Hepatocyte (in vitro differentiated cells): ENCODE measurements at places on chromosomes 16 and 17.

DNA sequence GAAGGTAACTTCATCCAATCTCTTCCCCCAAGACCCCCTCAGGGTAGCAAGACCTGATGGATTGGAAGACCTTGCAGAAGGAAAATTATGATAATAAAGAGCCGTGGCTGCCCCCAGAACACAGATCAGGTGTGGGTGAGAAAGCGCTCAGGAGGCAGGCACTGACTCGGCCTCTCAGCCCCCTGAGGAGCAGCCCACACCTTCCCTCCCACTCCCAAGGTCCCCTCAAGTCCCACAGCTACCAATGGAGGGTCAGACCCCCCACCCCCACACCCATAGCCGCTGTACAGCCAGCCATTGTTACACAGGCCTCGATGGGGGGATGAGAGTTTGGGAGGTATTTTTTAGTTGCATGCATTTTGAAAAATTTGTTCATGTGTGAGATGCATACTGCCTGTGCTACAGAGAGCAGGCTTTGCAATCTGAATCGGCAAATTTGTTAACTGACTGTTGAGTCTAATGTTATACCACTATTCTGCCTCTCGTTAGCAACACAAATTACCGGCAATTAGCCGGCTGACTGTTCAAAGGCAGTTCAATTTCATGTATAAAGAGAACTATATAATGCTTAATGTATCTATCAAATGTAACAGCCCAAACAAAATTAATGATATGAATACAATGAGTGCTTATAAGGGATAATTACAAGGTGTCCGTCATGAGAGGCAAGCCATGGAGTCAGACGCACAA is 211.7 kb downstream of the C16orf78 start:
- no peak overlapping the region for H3K4me3 ChIP-seq
- H3K4me1 ChIP-seq = peaks cover 12% of the 10 kb centered on the region
- no peaks in the 10 kb centered on the region for H3K36me3 ChIP-seq
- DNase-seq = no peak

GRCh38 chr17:4426499-4427208 is 7.1 kb upstream of the SPNS3 start:
- no peaks in the 10 kb centered on the region for H3K36me3 ChIP-seq
- H3K4me3 ChIP-seq = no peak overlapping the region
- no peak for DNase-seq
- no peaks in the 10 kb centered on the region for H3K4me1 ChIP-seq
- H3K27ac ChIP-seq = no peak overlapping the region
- no peaks in the 10 kb centered on the region for H3K27me3 ChIP-seq

GRCh38 chr16:1497014-1497598 is 3.9 kb downstream of the TELO2 start:
- H3K36me3 ChIP-seq = no peaks in the 10 kb centered on the region
- H3K27ac ChIP-seq = no peak overlapping the region
- no peaks in the 10 kb centered on the region for H3K27me3 ChIP-seq
- H3K4me1 ChIP-seq = peaks cover 13% of the 10 kb centered on the region
- DNase-seq = no peak
- H3K4me3 ChIP-seq = no peak overlapping the region

GRCh38 chr17:19502517-19502916 is 31.1 kb upstream of the SLC47A1 start:
- no peaks in the 10 kb centered on the region for H3K27me3 ChIP-seq
- H3K4me3 ChIP-seq = no peak overlapping the region
- H3K36me3 ChIP-seq = no peaks in the 10 kb centered on the region
- no peak for DNase-seq
- no peak overlapping the region for H3K27ac ChIP-seq
- H3K4me1 ChIP-seq = no peaks in the 10 kb centered on the region

- H3K4me1 ChIP-seq = no peaks in the 10 kb centered on the region
- H3K27ac ChIP-seq = no peak overlapping the region
- no peak overlapping the region for H3K4me3 ChIP-seq
- no peaks in the 10 kb centered on the region for H3K27me3 ChIP-seq
Measured at GRCh38 chr16:85854935-85855334, 44.0 kb upstream of the IRF8 start.

GRCh38 chr16:67641779-67642708 is 2.9 kb upstream of the CARMIL2 start:
- H3K4me1 ChIP-seq = peaks cover 6% of the 10 kb centered on the region
- DNase-seq = no peak
- no peak overlapping the region for H3K4me3 ChIP-seq
- H3K27me3 ChIP-seq = peaks cover 9% of the 10 kb centered on the region

GRCh38 chr17:62901544-62901943 is 64.5 kb upstream of the TANC2 start:
- no peak overlapping the region for H3K4me3 ChIP-seq
- H3K36me3 ChIP-seq = no peaks in the 10 kb centered on the region
- no peak overlapping the region for H3K27ac ChIP-seq

GRCh38 chr17:78842881-78843565 is 2.4 kb upstream of the USP36 start:
- peak; percentile 34 for DNase-seq
- peaks cover 13% of the 10 kb centered on the region for H3K4me1 ChIP-seq
- H3K27ac ChIP-seq = no peak overlapping the region
- no peaks in the 10 kb centered on the region for H3K36me3 ChIP-seq
- no peaks in the 10 kb centered on the region for H3K27me3 ChIP-seq

DNA sequence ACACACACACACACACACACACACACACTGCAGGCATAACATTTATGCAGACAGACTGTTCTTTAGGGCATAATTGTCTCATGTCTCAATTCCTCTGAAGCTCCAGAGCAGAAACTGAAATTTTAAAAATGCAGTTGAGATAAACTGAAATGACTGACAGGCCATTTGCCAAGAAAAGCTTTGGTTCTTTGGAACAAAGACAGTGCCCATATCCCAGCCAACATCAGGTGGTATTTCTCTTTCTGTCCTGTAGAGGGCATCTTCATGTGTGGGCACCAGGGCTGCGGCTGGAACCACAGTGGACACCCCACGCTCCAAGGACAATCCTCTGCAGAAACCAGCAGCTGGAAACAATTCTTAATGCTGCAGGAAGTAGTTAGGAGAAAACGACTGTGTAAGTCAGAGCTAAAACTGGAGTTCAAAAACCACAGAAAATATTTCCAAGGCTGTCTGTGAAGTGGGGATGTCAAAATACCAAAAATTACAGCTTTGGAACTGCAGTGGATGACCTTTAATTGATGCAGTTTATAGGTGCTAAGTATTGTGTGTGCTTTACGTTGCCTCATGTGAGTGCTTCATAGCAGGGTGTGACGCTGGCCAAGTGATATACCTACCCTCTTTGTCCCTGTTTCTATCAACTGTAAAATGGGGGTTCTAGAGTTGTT is 10.6 kb upstream of the MEFV start:
- no peak overlapping the region for H3K27ac ChIP-seq
- H3K4me1 ChIP-seq = peaks cover 9% of the 10 kb centered on the region
- H3K36me3 ChIP-seq = no peaks in the 10 kb centered on the region
- H3K4me3 ChIP-seq = no peak overlapping the region
- no peaks in the 10 kb centered on the region for H3K27me3 ChIP-seq

- DNase-seq = no peak
- no peaks in the 10 kb centered on the region for H3K27me3 ChIP-seq
- H3K36me3 ChIP-seq = no peaks in the 10 kb centered on the region
- H3K4me3 ChIP-seq = no peak overlapping the region
Measured at GRCh38 chr17:80586846-80587228, 42.2 kb downstream of the RPTOR start.

DNA sequence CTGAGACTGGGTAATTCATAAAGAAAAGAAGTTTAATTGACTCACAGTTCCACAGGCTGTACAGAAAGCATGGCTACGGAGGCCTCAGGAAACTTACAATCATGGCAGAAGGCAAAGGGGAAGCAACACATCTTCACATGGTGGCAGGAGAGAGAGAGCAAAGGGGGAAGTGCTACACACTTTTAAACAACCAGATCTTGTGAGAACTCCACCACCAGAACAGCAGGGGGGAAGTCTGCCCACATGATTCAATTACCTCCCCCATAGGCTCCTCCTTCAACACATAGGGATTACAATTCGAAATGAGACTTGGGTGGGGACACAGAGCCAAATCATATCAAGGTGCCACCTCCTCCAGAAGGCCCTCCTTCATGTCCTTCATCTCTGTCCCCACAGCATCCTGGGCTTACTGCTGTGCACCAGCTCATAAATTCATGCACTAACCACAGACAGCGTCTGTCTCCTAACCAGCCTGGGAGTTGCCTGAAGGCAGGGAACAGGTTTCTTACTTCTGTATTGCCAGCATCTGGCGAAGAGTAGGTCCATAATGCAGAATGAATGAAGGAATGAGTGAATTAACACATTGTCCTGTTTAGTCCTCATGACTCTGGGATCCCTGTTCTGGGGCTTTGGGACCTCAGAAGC is 74.4 kb downstream of the WSB1 start:
- H3K27ac ChIP-seq = no peak overlapping the region
- no peak overlapping the region for H3K4me3 ChIP-seq
- no peak for DNase-seq
- no peaks in the 10 kb centered on the region for H3K4me1 ChIP-seq
- no peaks in the 10 kb centered on the region for H3K27me3 ChIP-seq
- no peaks in the 10 kb centered on the region for H3K36me3 ChIP-seq

GRCh38 chr16:75073545-75074303 is 42.9 kb downstream of the LDHD start:
- H3K36me3 ChIP-seq = no peaks in the 10 kb centered on the region
- H3K4me3 ChIP-seq = no peak overlapping the region
- H3K4me1 ChIP-seq = peaks cover 15% of the 10 kb centered on the region
- no peak overlapping the region for H3K27ac ChIP-seq
- DNase-seq = no peak
- no peaks in the 10 kb centered on the region for H3K27me3 ChIP-seq

DNA sequence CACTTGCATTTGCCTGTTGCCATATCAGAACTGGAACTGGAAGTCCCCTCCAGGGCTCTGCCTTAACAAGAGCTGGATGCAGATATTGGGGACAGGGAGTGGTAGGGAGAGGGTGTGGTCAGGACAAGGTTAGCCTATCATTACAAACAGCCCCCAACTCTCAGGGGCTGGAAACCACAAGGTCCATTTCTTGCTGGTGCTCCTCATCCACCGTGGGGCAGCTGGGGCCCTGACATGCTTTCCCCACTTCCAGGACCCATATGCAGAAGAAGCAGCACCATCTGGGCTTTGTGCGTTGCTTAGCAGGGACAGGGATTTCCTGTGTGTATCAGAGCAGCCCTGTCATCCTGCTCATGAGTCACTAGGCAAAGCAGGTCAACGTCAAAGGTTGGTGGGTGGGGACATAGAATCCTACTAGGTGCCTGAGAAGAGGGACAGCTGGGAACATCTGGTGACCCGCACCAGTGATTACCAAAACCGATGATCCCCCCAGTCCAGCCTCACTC is 26.9 kb downstream of the RGS9 start:
- no peaks in the 10 kb centered on the region for H3K4me1 ChIP-seq
- H3K4me3 ChIP-seq = no peak overlapping the region
- H3K27me3 ChIP-seq = no peaks in the 10 kb centered on the region
- H3K27ac ChIP-seq = no peak overlapping the region
- peak; percentile 44 for DNase-seq

- H3K4me1 ChIP-seq = no peaks in the 10 kb centered on the region
- no peaks in the 10 kb centered on the region for H3K27me3 ChIP-seq
- no peak overlapping the region for H3K27ac ChIP-seq
- no peaks in the 10 kb centered on the region for H3K36me3 ChIP-seq
- DNase-seq = no peak
Measured at GRCh38 chr16:27759301-27759871, 209.4 kb downstream of the KATNIP start.
